Immature natural killer cell (primary cell): ENCODE measurements at places on chromosomes 1 and 21.

GRCh38 chr1:101769520-101769919 lies 227.2 kb downstream of the OLFM3 start:
- no peak for DNase-seq

DNA sequence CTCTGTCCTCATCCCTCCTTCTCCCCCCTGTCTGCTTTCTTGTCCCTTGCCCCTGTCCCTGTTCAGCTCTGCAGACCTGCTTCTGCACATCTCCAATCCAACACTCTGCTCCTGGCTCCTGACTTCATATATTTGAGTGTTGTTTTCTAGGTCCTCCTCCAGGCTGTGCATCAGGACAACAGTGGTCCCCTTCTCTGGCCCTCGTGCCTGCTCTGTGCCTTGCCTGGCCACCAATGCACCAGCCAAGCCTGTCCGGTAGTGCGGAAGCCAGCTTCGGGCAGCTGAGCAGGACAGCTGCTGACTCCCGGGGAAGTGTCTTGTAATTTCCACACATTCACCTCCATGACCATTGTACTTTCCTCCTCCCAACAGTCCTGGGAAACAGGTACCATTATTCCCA lies 203.4 kb upstream of the RAB4A start:
- no peak for DNase-seq

- no peak for DNase-seq
Measured at GRCh38 chr1:7224081-7224534, 438.9 kb downstream of the CAMTA1 start.

GRCh38 chr1:202112859-202113689 lies 9.6 kb upstream of the GPR37L1 start:
- DNase-seq = no peak

GRCh38 chr1:79550402-79550801 lies 543.9 kb upstream of the ADGRL4 start:
- no peak for DNase-seq
